ENCODE measurements at places on chromosomes 3 and 15.

DNA sequence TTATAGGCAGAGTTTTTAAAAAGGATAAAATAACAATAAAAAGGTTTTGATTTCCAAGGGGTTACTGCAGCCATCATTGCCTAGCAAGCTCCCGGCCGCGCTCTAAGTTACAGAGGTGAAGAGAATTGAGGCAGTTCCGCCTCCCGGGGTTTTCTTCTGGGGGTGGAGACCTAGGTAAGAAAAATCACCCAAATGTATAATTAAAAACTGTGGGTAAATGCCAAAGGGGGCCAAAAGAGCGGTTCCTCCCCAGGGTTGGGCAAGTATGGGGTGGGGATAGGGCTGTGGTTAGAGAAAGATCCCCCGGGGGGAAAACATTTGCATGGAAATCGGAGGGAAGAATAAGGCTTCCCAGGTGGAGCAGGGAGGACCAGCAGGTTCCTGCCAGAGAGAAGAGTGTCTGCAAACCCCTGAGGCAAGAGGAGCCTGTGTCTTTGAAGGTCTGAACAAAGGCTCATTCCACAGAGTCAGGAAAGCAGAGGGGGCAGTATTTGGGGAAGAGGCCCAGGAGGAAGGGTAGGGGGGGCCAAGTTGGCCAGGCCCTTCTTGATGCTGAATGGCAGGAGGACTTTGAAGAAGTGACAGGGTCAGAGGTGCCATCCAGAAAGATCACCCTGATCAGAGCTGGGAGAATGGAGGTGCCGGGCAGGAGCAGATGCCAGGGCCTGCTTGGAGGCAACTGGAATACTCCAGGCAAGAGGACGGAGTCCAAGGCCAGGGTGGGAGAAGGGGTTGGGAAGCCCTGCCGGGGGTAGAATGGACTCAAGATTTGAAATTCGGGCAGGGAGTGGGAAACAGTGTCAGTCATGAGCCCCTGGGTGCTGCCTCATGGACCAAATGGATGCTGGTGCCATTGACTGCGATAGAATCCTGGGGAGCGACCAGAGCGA, 152.9 kb upstream of the RGMA start:
- no peak for DNase-seq

DNA sequence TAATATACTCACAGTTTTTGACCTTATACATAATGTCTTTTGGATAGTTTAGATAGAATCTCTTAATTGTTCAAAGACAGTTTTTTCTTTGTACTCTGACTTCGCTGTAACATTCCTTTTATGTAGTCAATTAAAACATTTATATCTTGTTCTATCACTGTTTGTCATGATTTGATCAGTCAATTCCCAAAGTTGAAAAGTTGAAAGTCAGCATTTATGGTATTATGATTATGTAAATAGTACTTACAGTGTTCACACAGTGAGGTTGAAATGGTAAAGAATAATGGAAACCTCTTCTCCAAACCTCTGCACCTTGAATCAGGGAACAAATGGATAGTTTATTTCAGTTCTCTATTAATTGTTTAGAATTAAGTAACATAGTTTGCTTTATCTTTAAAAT, 26.6 kb downstream of the NR1D2 start:
- no peak for DNase-seq

GRCh38 chr3:168625477-168625876, 529.8 kb upstream of the GOLIM4 start:
- DNase-seq = no peak

DNA sequence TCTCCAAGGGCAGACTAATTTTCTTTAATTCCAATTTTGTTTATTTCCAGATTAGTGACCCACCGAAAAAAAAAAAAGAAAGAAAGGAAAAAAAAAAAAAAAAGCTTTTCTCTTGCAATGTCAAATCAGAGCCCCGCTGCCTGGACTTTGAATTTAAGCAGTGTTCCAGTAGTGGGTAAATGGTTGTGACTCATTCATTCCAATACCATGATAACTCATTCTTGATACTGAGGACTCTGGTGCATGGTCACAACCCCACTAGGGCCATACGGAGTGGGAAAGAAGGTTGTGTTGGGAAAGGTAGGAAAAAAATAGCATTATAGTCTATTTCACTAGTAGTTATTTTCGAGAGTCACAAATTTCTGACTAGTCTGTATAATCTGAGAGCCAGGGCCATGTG, 59.1 kb upstream of the COL8A1 start:
- peak; percentile 92 for DNase-seq

- no peak for DNase-seq
These were observed 27.4 kb upstream of the DLG1 start for GRCh38 chr3:197325773-197326172.

- DNase-seq = peak; percentile 80
These were observed 157.9 kb downstream of the MEX3B start for GRCh38 chr15:81887912-81888311.

GRCh38 chr15:101105059-101105891, 146.6 kb downstream of the CHSY1 start:
- peak; percentile 54 for DNase-seq

DNA sequence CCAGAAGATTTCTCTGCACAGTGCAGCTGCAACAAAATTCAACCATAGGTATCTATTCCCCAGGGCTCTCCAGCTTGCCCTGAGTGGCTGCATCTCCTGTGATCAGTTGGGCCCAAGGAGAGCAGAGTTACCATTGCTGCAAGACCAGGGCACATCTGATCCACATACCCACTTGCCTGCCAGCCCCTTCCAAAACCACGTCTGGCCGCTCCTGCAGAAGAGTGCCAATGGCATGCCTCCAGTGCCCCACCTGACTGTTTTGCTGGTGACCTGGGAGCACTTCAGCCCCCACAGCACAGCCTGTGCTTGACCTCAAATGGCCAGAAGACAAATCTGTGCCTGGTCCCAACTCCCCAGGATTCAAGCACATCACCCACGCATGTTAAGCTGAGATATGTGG, 526.1 kb upstream of the GBE1 start:
- DNase-seq = no peak

DNA sequence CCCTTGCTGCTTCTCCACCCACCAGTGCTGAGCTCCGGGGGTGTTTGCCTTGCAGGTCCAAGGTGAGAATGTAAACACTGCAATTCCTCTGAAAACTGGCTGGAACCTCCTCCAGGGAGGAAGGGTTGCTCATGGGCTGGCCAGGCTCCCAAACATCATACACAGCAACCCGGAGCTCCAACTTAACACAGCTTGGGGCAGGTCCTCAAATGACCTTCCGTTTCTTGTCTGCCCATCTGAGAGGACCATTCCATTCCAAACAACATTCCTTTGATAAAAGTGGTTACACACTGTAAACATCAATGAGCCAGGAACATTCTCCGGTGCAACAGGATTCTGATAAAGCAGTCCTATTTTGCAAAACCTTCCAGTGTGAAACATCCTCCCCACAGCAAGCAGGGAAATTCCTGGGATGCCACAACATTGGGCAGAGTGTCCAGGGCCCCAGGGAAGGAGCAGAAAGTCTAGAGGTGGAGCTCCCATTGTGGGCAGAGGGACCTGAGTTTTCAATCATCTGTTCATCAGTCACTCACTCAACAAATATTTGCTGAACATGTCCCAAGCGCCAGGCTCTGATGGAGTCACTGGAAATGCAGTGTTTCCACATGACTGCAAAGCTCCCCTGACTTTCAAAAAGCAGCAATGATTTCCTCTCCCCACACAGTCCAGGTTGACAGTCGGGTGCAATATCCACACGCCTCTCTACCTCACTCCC, 7.3 kb upstream of the HEG1 start:
- peak; percentile 99 for DNase-seq

DNA sequence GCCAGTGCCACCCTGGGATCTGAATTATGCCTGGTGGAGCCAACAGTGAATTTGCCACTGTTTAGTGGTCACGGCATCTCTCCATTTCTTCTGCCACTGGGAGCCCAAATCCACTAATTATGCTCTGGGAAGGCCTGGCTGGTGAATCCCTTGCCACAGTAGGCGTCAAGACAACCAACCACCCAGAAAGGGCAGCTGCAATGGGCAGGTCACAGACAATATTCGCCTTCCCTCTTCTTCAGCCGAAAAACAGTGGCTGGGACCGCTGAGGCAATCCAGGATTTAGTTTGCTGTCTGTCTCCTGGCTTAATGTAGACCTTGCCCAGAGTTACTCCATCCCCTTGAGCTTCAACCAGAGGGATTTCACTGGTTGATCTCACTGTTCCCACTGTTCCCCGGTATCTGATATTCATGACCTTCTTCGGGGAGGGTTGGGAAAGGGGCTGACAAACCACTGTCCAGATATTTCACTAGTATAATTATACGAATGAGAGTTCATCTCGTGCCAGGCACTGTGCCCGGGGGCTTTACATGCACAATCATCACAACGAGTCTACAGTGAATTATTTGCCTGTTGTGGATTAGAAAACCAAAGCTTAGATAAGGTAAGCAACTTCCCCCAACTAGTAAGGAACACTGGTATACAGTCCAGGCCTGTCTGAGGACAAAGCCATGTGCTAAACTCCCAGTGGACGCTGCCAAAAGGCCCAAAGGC, 49.9 kb upstream of the RAB6B start:
- DNase-seq = no peak

DNA sequence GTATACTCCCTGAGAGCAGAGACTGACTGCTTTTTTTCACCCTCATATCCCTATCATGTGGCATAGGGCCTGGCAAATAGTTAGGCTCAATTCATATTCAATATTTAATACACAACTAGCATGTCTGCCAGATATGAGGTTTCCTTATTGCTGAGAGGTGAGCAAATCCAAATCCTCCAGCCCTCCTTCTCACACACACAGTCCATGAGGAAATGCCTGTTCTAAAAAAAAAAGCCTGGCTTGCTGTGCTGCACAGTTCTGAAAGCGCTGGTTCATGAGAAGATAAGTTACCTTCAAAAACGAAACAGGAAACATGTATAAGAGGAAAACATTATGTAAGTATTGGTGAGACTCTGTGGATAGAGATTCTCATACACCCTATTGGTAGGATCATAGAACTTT, 15.5 kb upstream of the ACAP2 start:
- DNase-seq = no peak

DNA sequence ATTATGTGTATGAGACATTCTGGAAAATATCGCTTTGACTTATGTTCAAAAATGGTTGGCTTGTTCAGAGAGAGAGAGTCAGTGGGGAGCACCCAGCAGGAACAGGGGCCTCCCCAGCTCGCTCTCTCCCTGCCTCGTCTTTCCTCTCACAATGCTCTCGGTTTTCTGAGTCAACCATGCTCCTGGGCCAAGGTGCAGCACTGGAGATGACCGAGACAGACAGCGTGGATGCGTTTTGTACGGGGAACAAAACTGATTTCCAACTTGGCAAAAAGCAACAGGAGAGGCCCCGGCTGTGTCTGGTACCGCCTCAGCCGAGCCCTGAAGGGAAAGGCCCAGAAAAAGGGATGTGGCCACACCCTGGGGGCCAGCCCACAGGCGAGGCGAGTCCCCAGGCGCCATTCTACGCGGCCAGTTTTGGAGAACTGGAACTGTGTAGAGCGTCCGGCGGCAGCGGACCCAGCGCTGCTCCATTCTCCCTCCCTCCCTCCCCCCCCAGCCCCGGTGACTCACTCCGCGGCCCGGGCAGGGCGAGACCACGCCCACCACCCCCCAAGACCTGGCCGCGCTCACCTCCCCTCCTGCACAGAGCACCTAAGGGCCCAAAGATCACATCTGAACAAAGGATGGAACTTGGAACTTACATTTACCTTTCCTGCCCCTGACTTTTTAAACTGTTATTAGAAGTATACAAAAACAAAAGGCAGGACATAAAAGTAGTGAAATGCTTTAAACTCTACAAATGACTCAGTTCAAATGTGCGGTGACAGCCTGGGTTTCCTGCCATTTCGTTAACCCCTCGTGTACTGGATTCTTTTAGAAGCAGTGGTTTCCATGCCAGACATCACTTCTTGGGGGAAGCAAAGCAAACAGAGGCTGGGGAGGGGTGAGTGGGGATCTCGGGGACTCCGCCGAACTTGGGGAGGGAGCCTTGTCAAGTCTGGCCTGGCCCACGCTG, 12.7 kb downstream of the ATP10A start:
- DNase-seq = peak; percentile 82

DNA sequence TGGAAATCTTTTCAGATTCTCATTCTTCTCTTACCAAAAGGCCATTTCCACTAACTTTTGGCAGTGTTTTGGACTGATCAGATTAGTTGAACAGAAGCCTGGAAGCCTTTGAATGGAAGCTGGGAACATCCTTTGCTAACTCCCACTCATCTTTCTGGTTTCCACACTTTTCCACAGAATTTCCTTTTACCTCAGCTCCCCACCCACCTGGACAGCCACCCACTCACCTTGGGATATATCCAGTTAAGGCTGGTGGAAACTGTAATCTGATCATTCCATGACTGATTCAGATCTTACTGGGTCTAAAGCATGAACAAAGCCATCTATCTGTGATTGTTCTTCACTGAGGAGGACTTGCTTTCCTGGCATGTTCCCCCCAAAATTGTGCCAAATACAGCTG, 119.5 kb downstream of the CCNL1 start:
- DNase-seq = no peak

- no peak for DNase-seq
These were observed 10.3 kb downstream of the STOML1 start for GRCh38 chr15:73981761-73982221.

DNA sequence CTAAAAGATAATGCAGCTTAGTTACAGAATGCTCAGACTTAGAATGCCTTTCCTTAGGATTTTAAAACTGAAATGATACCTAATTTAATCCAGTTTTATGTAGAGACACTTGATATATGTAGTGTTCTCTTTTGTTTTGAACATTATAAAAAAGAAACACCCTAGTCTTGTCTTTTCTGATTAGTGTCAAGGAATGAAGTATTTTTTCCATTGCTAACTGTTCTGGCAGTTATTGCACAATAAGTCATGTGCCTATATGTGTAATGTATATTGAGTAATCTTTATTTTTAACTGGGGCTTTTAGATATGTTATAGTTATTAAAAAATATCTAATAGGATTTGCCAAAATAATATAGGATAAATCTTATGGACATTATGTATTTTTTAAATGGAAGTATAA, 4.5 kb downstream of the ARL8B start:
- peak; percentile 7 for DNase-seq

GRCh38 chr3:129448186-129448895, 8.3 kb downstream of the IFT122 start:
- no peak for DNase-seq

GRCh38 chr3:14594234-14594633, 54.1 kb upstream of the GRIP2 start:
- no peak for DNase-seq

- no peak for DNase-seq
These were observed 694 bp upstream of the EEFSEC start for GRCh38 chr3:128152419-128153155.

GRCh38 chr15:92502930-92503857, 109.5 kb downstream of the ST8SIA2 start:
- DNase-seq = no peak

GRCh38 chr3:13148561-13149329, 75.5 kb upstream of the IQSEC1 start:
- DNase-seq = no peak

- DNase-seq = no peak
These were observed 557.0 kb upstream of the SGO1 start for GRCh38 chr3:20742903-20743552.

GRCh38 chr3:98504539-98504938, 7.1 kb downstream of the OR5K2 start:
- peak; percentile 18 for DNase-seq

DNA sequence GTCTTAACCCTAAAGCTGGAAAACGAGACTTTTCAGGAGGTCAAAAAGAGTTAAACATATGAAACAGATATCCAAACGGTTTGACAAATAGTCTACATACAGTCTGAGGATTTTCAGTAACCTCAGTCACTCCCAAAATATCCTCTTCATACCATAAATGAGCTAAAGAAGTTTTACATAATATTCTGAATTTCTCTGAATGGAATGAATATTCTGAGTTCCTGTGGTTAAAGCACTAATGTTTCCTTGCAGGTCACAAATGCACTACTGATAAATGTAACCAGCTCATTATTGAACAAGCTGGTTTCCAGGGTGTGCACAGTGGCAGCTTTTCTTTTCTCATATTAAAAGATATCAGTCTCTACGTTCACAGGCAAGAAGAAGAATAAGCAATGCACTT, 137.4 kb upstream of the POU1F1 start:
- DNase-seq = peak; percentile 38
